ENCODE measurements at places on chromosomes 2 and 18.

- DNase-seq = no peak
Observed at GRCh38 chr2:107721586-107721985, 105.1 kb upstream of the RGPD4 start.

- DNase-seq = peak; percentile 49
Observed at GRCh38 chr2:38581193-38582147, 21.3 kb downstream of the HNRNPLL start.

GRCh38 chr2:174972924-174973323 lies 32.3 kb downstream of the CHN1 start:
- DNase-seq = no peak

GRCh38 chr2:58740426-58740825 lies 499.3 kb upstream of the FANCL start:
- no peak for DNase-seq

All from NCI-H1092 treated with DMSO at 0.1 percent for 48 hours (cell line).